ENCODE measurements at places on chromosomes 7 and 10. TPM values are rescaled to one million over a fixed set of nuclear protein-coding genes. Genes with fewer than 3 reads are reported as not detected.

DNA sequence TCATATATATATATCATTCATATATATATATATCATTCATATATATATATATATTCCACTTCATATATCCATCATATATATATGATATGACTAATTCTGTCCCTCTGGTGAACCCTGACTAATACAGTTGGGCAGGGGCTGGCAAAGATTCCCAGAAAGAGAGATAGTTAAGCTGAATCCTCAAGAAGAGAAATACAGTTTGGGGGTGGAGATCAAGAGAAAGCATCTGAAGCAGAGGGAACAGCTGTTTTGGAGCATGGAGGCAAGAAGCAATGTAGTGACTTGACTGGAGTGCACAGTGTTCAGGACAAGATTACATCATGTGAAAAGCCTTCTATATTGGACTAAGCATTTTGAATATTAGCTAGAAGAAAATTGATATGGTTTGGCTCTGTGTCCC, 540.7 kb downstream of the MAGI2 start:
- DNase-seq: no peak

GRCh38 chr7:7157177-7157886, 25.0 kb upstream of the C1GALT1 start:
- no peak for DNase-seq

- no peak for DNase-seq
Observed at GRCh38 chr7:14351167-14351566, 361.7 kb upstream of the ETV1 start.

GRCh38 chr10:43701295-43701694, 52.6 kb upstream of the ZNF32 start:
- DNase-seq: no peak

- DNase-seq: no peak
Observed at GRCh38 chr10:107814865-107815487, 650.5 kb upstream of the SORCS1 start.

GRCh38 chr10:2772816-2773631, 294.3 kb upstream of the PFKP start:
- DNase-seq: peak; percentile 33

DNA sequence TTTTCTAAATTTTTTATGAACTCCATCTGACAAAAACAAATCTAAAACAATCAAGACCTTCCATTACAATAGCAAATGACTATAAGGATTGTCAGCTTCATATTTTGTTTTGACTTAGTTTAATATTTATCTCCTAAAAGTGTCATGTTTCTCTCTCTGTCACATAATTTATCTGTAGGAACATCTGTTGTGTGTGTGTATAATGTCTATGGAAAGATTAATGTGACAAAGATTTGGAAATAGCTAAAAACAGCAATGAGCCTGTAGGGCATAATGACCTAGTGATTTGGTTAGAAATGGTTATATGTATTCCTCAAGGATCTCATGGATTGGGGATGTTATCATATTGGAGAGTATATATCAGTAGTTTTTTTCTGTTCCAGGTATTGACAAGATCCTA, 69.6 kb upstream of the MDFIC start:
- DNase-seq: no peak

GRCh38 chr10:95675403-95676116, 18.2 kb downstream of the TCTN3 start:
- no peak for DNase-seq

Gene CAMK1D
- 10.5 TPM for polyA plus RNA-seq
